ENCODE measurements at places on chromosomes 6 and 20.

DNA sequence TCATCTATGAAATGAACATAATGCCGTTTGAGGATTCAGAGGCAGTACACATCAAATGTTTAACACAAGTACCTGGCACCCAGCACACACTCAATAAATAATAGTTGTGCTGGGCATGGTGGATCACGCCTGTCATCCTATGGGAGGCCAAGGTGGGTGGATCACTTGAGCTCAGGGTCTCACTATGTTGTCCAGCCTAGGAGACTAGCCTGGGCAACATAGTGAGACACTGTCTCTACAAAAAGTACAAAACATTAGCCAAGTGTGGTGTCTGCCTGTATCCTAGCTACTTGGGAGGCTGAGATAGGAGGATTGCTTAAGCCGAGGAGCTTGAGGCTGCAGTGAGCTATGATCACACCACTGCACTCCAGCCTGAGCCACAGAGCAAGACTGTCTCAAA is 98.1 kb upstream of the SALL4 start:
- DNase-seq = no peak

GRCh38 chr6:42339991-42340401 is 111.7 kb downstream of the TRERF1 start:
- DNase-seq = no peak

- DNase-seq = no peak
Measured at GRCh38 chr6:126945812-126946360, 172.6 kb upstream of the RSPO3 start.

GRCh38 chr20:46332373-46333160 is 24.3 kb upstream of the CDH22 start:
- DNase-seq = no peak

DNA sequence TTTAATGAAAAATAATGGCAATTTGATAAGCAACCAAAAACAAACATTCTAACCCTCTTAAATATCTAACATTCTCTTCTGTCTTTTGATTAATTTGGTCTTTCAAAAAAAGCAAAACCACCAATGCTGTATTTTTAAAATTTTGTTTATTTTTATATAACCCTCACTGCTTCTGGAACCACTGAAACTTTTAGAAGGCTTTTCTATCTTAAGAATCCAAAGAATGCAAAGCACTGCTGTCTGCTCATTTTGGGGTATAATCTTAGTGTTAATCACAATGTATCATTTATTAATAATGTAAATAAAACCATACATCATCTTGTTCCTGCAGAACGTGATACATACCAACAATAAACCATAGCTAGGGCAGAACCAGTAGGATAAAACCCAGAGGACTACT is 14.0 kb downstream of the STK38 start:
- DNase-seq = no peak

DNA sequence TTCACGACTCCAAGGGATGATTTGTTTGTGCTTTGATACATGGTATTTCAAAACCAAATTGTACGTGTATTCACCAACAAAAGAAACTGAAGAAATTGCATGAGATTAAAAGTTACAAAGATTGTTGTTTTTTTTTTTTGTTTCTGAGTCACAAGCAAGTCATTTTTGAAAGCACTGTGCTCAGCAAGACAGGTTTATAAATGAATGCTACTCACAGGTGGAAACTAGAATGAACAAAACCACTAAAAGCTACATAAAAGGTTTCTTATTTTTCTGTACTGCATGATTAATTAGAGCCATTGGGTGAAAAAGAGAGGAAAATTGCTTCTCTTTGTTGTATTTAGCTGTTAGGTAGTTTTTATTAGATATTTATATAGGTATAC is 90.2 kb upstream of the RIPOR2 start:
- DNase-seq = no peak

- DNase-seq = no peak
Measured at GRCh38 chr6:20207088-20207418, 5.2 kb downstream of the MBOAT1 start.

DNA sequence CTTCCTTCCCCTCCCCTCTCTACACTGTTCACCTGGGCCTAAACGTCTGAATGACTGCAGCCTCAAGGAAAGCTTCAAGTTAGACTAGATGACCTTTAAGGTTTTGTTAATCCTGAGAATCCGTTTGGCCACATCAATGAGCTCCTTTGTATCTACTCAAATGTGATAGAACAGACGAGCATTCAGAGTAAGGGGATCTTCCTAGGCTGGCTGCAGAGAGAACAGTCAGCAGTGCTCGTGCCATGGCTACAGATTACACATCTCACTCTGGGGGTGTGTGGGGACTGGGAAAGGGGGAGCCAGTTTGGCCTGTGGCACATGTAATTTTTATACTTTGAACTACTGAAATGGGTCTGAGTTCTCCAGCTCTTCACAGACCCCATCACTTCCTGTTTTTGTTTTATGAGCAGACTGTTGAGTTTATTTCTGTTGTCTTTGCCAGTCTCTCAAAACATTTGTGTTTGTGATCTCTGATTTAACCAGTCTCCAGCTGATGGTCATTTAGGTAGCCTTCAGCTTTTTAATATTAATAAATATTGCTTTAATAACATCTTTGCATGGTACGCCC is 50.9 kb downstream of the KCNS1 start:
- DNase-seq = no peak

DNA sequence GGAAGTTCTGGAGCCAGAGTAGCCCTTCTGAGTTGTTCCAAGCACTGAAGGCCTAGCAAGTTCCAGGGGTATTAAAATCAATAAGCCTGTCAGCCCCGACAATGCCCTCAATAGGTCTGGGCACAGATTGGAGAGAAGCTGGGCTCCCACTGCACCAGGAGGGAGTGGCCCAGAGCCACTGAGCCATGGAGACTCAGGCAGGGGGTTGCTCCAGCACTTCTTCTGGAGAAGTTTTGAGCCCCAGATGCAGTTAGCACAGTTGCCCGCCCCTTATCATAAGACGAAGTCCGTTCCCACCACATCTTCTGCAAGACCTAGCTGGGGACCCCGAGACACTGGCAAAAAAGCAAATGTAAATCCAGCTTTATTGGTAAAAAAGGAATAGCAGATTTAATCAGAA is 13.0 kb downstream of the DEFB132 start:
- no peak for DNase-seq

GRCh38 chr20:50133041-50133440 is 20.1 kb upstream of the UBE2V1 start:
- no peak for DNase-seq

DNA sequence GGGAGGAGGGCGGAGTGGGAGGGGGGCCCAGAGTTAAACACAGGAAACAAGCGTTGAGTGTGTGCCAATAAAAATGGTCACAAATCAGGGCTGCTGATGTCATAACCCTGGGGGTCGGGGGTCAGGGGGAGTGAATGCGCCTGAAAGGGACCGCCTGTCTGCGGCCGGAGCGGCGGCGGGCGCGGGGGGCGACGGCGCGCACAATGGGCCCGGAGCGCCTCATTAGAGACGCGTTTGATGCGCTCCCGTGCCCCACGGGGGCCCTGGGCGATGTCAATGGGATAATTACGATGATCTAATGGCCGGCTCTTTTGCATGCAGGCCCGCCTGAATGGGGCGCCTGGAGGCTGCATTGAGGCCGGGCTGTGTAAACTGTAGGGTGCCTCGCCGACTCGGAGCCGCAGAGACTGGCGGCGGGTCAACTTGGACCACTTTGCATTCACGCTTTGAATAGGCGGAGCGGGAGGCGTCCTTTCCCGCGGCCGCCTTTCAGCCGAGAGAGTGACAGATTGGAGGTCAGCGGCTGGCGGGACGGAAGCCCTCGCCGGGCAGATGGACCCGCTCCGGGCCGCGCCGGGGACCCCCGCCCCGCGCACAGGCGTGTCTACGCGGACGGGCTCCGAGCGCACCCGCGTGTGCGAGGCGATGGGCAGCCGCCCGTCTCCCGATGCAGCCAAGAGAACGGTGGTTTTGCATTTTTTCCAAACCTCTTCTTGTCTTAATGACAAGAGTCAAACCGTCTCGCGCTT is 296.1 kb downstream of the TFAP2C start:
- no peak for DNase-seq
